ENCODE measurements at places on chromosomes 12 and 14.

GRCh38 chr12:77842430-77842829, 11.7 kb downstream of the NAV3 start:
- no peak for DNase-seq

- no peak for DNase-seq
These were observed 248.0 kb downstream of the NPAS3 start for GRCh38 chr14:33186656-33187055.

GRCh38 chr14:77682158-77682553, 25.7 kb downstream of the ALKBH1 start:
- DNase-seq = no peak

- DNase-seq = no peak
These were observed 32.4 kb downstream of the DENND5B start for GRCh38 chr12:31558521-31558920.

DNA sequence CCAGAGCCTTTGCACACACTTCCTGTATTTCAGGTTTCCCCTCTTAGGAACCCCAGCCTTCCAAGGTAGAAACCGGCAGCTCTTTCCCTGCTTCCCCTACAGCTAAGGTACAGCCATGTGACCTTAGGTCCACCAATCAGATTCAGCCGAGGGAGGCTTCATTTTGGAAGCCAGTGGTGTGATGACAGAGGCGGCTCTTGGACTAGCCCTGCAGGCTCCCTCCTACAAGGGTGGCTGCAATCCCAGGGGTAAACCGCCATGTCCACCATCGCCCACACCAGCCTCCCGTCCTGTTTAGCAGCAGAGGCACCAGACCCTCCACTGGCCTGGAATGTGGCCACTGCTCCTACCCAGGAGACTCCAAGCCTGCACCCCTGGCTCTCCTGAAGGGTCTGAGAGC, 65.6 kb downstream of the SERPINA3 start:
- DNase-seq = no peak

- DNase-seq = no peak
These were observed 8.1 kb upstream of the NIN start for GRCh38 chr14:50839048-50839447.

DNA sequence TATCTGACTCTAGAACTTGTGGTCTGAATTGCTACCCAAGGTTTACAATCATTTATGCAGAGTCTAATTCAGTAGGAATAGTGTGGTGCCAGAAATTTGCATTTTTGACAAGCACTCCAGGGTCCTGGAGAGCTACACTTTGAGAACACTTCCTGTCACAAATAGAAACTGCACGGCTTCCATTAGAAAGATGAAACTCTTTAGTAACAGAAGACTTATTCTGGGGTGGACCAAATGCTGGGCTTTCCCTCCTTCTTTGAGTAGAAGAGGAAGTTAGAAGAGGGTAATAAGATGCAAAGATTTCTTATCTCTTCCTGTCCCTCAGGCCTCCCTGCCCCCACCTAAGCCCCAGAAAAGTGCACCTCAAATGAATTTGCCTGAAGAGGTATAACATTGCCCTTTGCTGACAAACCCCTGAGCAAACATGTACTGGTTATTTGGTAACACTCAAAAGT, 28.4 kb downstream of the DGLUCY start:
- no peak for DNase-seq

GRCh38 chr14:23034498-23035302, at the start of gene PSMB5:
Gene PSMB5, minus strand, starts transcription at chr14:23034900. Its CDS starts 19 bp downstream, at chr14:23034881.
- peak; percentile 76 for DNase-seq

DNA sequence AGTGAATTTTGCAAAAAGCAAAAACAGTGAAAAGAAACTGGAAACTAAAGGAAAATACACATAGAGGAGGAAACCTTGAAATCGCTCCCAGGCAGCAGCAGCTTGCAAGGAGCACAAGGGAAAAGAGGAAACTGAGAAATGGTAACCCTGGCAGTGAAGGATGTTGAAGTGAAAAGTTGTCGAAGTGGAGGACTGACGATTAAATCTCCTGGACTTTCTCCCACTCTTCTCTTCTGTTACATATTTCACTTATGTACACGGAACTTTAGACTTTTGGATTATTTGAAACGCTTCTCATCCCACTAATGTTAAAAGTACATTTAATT, 388.8 kb upstream of the USP15 start:
- DNase-seq = no peak

- peak; percentile 22 for DNase-seq
These were observed 54.5 kb downstream of the CRACR2A start for GRCh38 chr12:3698218-3698974.

DNA sequence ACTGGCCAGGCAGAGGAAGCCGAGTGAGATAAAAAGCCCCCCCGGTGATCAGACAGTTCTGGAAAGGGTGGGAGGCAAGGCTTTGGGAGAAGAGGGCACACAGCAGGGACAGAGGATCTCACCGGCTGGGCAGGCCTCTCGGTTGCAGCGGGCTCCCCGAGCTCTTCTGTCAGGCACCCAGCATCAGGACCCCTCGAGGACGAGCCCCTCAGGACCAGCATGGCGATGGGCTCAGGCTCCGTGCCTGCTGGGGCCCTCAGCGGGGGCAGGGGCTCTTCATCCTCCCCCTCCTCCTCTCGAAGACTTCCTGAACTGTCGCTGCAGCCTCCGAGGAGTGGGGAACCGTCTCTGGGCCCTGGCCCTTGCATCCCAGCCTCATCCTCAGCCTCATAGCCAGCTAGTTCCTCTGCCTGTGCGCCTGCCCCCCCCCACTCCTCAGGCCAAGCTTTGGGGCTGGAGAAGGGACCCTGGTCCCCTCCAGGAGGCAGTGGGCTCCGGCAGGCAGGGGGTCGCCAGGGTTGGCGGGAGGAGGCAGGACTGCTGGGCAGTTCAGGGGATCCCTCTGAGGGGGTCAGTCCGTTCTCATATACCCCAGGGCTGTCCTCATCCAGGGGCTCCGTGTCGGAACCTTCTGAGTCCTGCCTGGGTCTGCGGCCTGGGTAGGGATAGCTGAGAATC, 3.4 kb upstream of the AP1G2 start:
- DNase-seq = no peak

DNA sequence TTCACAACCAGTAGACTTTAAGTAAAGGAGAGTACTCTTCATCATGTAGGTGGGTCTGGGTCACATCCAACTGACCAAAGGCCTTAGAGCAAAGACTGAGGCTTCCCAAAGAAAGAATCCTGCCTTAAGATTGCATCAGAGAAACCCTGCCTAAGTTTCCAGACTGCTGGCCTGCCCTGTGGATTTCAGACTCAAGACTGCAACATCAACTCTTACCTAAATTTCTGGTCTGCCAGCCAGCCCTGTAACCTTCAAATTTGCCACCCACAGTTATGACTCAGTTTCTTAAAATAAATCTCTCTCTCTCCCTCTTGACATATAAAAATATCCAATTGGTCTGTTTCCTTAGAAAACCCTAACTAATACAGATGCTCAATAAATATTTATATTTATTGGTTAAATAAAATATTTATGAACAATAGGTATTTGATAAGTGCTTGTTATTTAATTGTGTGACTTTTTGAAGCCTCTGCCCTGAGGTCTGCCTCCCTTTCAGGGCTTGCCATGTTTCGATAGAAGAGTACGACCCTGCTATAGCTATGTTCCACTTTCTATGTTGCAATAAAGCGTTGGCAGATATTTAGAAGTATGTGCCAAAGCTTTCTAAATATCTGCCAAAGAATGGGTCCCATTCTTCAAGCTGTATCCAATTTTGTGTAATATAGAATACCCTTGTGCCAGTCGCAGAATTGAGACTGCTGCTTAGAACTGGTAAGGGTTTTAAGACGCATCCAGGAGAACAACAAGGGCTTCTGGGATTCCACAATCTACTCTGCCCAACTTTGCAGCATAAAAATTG, 65.7 kb downstream of the TMEM30B start:
- DNase-seq = no peak

DNA sequence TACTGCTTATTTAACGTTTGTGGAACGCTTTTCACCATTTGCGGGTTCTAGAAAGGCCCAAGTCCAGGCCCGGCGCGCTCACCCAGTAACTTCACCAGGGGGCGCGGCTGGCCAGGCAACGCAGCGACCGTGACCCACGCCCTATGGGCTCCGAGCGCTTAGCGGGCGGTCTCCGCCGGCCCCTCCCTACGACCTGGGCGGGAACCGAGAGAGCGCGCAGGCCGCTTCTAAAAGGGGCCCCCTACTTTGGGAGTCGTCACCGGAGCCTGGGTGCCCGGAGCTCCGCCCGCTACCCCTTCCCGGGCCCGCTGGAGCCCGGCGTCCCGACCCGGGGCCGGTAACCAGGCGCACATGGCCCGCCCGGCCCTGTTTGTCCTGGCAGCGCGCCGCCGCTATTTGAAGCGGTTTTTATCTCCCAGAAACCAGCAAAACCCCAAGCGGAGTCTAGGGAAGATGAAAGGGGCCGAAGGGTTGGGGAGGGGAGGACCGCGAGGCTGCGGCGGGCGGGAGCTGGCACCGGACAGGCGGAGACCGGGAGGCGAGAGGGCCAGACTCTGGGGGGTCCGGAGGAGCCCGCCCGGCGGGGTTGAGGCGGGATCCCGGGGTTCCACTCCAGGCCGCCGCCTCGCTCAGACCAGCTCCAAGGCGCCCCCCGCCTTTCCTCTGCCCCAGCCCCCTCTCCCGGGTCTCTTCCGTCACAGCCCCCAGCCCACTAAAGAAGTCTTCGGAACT, 3.5 kb upstream of the AAAS start:
- peak; percentile 93 for DNase-seq

- DNase-seq = peak; percentile 36
These were observed 46.5 kb upstream of the SAV1 start for GRCh38 chr14:50714450-50715073.

DNA sequence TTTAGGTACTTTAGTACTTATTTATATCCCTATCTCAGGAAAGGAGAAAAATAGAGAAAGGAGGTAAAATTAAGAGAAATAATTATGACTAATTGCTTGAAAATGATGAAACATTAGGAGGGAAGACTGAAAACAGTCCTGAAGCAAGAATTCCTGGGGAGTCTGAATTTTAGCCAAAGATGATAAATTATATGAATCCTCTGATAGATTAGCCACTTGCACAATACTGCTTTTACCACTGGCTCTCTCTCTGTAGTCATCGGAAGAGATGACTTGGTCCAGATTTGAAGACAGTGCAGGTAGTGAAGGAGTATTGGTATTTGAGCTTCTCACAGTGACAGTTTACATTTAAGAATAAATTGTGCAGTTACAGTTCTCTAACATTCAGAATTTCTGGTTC, 83.8 kb upstream of the CLEC14A start:
- DNase-seq = no peak

DNA sequence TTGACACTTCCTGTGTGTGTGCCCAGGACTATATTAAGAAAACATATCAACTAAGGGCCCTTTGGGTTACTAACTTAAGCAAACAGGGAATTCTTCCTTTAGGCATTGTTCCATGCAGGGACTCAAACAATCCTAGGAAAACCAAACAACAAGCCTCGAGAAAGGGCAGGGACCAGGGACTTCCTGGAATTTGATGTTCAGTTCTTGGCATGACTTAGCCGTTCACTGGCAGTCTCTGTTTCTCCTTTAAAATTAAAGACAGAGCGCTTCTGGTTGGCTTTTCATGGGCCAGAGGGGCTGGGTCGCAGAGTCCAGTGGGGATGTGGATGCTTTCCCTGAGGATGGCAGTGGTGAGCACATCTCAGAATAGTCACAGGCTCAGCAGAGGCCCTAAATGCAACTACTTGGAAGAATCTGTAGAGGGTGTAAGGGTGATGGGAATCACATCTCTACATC, 35.2 kb downstream of the RNFT2 start:
- DNase-seq = peak; percentile 39

- no peak for DNase-seq
These were observed 10.2 kb upstream of the PGF start for GRCh38 chr14:74965486-74966153.

DNA sequence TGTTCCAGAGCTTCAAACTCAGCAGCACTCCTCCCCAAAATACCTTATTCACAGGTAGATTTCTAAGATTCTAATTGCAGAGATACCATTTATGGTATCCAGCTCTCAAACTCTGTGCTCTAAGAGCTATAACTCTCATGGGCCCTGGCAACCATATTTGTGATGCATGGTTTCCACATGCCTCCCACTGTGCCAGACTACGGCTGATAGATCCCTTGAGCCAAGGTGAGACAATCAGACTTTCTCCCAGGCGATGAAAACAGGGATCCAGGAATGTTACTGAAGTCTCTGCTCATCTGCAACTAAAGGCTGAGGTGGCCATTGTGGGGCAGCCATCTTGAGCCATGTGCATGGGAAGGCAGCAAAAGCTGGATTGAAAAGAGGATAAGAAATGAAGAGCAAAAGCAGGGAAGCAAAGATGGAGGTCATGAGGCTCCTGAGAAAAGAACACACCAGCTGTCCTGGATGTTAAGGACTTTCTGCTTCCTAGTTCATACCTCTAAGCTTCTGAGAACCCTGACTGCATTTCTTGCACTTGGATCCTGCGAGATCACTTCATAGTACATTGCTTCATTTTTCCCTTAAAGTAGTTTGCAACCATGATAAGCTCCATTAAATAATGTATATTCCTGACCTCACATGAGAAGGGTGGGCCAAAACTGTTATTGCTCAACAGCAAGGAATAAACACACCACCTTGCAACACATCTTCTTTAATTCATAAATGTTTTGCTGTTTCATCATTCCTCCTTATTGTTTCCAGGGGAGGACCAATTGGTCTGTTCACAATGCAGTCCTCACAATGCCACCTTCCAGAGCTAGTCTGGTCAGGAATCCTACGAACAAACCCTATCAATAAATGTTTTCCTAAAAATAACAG, 5.4 kb downstream of the EGLN3 start:
- DNase-seq = no peak

- DNase-seq = no peak
These were observed 156.4 kb downstream of the ESR2 start for GRCh38 chr14:64137657-64138290.

DNA sequence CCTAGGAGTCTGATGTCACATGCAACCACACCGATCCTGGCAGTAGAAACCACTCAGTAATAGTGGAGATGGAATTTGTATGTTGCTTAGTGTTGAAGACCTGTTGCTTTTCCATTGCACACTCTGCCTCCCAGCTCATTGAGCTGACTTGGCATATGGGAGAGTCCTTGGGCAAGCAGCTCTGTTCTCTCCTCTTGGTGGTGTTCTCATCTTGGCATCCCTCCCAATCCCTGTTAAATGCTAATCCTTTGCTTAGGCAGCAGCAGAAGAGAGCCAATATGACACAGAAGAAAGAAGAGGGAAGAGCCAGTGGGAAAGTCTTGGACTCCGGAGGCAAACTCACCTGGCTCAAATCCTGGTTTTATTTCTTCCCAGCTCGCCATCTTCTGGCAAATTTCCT, 178.0 kb upstream of the CAND1 start:
- DNase-seq = no peak

- no peak for DNase-seq
These were observed 7.7 kb downstream of the GATC start for GRCh38 chr12:120453977-120454376.

GRCh38 chr12:41983856-41984255, 160.8 kb downstream of the GXYLT1 start:
- no peak for DNase-seq
